ENCODE measurements at places on chromosomes 13 and 19.

GRCh38 chr13:114268344-114269280 is 12.8 kb upstream of the UPF3A start:
- no peak for DNase-seq

DNA sequence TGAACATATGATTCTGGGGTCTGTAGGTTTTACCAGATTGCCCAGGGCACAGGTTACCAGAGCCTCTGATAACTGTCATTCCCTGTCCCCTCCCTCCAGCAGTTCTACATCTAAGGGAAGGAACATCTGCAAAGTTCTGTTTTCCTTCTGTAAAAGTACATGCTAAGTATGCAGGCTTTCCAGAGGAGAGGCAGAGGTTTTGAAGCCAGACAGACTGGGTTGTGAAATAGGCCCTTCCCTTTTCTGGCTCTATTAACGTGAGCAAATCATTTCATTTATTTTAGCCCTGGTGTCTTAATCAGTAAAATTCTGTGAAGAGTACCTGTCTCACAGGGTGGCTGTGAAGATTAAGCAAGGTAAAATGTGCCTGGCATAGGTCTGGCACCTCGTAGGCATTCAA is 66.1 kb upstream of the C1QTNF9 start:
- no peak for DNase-seq

- peak; percentile 54 for DNase-seq
These were observed 30.1 kb downstream of the EPS15L1 start for GRCh38 chr19:16441661-16442162.

DNA sequence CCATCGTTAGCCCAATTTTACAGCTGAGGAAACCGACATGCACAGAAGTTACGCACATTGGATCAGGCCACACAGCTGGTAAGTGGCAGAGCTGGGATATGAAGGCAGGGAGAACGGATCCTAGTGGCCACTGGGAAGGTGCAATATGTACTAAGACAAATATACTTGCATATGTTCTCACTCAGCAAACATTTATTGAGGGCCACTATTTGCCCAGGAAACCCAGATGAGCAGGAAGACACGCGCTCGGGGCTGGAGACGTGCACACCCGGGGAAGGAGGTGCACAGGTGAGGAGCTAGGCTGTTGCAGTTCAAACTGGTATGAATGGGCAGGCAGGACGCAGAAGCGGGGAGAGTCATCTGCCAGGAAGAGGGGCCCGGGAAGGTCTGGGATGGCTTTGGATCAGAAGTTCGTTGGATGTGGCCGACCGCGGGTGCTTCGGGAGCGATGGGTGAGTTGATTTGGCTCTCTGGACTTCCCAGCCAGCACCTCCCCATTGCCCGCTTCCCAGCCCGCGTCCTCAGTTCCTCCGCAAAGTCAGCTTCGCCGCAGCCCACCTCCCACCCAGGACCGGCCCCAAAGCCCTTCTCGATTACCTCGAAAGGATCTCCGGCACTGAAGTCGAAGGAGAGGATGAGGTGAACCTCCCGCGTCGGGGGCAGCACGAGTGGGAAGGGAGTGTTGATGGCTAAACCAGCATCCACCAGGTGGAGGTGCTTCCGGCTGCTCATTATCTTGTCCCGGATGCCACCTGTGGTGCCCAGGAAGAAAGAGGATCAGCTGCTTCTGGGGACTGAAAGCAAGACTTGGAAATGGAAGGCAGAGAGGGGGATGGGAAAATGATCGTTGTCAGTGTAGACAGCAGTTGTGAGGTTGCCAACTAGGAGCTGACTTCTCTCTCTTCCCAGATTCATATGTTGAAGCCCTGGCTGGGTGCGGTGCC is 17.8 kb upstream of the CABP5 start:
- DNase-seq, result no peak

GRCh38 chr19:2096034-2096479 is at the start of gene MOB3A:
Gene MOB3A (minus strand): TSS chr19:2096326. CDS start chr19:2078560, 17,766 bp downstream.
- peak; percentile 84 for DNase-seq

GRCh38 chr19:40745402-40745780 is 4.9 kb downstream of the ACTMAP start:
- DNase-seq, result no peak

- no peak for DNase-seq
These were observed 11.7 kb upstream of the SPACA6 start for GRCh38 chr19:51681286-51681941.

All from activated naive CD4-positive, alpha-beta T cell treated with anti-CD3 and anti-CD28 coated beads for 36 hours (primary cell).